Dorsolateral prefrontal cortex (tissue), 122 donors: ENCODE measurements at places on chromosomes 3 and 15. TPM values are rescaled to one million over a fixed set of nuclear protein-coding genes. Genes with fewer than 3 reads are reported as not detected.

GRCh38 chr3:56976651-56977560, 83.6 kb upstream of the SPATA12 start:
- peak; percentile 73 for DNase-seq

GRCh38 chr3:113606539-113607218, 74.3 kb downstream of the SIDT1 start:
- no peak for DNase-seq

DNA sequence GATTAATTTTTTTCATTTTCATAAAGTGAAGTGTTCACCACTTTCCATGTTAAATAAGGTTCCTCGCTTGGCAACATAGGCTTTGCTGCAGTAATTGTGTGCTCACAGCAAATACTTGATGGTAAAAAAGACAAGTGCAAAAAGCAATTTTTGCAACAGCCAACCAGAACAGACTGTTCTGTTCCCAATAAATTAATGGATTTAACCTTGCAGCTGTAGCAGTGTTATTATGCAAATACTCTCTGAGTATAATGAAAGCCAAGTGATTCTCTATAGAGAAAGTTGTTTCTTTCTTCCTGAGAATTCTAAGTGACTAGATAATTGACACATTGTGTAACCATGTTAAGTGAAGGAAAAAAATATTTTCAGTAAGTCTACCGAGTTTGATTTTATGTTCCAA, 183.7 kb upstream of the NAALADL2 start:
- no peak for DNase-seq

DNA sequence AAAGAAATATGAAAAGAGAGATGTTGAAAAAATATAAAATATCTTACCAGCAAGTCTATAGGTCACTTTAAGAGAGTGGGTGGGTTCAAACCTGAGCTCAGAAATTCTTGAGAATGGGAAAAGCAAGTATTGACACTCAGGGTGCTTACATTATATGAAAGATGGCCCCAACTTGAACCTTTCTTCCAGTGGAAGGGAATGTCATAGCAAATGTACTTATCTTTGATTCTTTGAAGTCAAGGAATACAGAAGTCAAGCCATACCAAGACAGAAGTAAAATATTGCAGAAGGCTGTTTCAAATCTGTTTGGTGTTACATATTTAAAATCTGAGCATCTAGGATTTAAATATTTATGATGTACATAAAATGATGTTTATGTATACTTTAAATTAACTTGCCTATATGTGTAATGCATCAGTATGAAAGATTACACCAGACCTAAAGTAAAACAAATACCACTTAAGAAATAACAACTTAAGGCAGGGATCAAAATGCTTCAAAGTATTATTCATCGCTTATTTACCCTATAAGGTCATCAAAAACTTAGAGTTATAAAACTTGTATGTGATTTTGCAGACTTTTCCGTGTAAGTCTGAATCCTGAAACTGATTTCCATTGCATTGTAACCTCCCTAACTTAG, 8.7 kb downstream of the MME start:
- DNase-seq = no peak

GRCh38 chr3:122674339-122674738, 6.3 kb upstream of the PARP14 start:
- no peak for DNase-seq

- no peak for DNase-seq
These were observed 493.9 kb upstream of the ZNF385D start for GRCh38 chr3:22244761-22245521.

DNA sequence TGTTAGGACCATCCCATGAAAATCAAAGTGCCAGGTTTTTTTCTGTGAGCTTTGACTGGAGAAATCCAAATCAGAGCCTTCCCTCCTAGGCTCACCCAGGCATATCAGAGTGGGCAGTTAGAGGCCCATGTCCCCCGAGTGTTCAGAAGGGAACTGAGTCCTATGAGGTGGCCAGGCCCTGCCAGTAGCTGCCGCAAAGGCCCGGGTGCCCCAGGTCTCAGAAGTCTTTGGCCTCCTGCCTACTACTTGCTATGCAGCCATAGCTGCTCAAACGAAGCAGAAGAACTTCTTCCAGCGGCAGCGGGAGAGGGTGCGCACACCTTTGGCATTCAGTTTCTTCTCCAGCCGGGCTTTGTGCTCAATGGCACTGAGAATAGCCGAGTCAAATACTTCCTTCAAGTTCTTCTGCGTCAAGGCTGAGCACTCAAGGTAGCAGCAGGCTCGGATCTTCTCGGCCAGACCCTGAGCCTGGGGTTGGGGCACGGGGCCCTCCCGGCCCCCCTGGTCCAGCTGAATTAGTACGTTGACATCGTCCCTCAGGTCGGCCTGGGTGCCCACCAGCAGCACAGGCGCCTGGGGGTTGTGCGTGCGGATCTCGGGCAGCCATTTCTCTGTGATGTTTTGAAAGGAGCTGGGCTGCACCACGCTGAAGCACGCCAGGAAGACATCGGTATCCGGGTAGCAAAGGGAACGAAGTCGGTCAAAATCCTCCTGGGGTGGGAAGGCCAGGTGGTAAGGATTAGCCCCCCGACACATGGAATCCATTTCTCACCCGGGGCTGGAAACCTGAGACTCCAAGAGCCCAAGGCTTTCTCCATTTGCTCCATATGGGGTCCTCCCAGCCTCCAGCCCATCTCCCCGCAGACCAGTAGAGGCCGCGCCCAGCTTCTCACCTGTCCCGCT, 992 bp downstream of the RHOV start:
- no peak for DNase-seq

The CFAP161 gene
- 1.4 TPM for total RNA-seq

- DNase-seq = no peak
These were observed 426.5 kb upstream of the KCNMB2 start for GRCh38 chr3:178109691-178110090.

The FBXO40 gene
- total RNA-seq = 3.8 TPM

- DNase-seq = no peak
These were observed 3.6 kb downstream of the VGLL4 start for GRCh38 chr3:11640009-11640673.

DNA sequence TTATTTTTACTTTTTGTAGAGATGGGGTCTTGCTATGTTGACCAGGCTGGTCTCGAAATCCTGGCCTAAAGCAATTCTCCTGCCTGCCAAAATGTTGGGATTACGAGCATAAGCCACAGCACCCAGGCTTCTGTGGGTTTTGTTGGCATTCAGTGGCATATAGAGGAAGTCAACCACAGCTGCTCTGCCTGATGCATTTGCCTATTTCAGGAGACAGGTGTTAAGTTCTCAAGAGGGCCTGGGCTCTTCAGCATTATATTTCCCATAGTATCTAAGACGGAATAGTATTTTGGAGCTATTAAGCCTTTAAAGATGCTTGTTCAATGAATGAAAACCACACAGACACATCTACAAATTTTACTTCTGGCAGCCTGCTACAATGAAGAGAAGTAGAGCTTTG, 73.5 kb upstream of the CSPG5 start:
- no peak for DNase-seq

DNA sequence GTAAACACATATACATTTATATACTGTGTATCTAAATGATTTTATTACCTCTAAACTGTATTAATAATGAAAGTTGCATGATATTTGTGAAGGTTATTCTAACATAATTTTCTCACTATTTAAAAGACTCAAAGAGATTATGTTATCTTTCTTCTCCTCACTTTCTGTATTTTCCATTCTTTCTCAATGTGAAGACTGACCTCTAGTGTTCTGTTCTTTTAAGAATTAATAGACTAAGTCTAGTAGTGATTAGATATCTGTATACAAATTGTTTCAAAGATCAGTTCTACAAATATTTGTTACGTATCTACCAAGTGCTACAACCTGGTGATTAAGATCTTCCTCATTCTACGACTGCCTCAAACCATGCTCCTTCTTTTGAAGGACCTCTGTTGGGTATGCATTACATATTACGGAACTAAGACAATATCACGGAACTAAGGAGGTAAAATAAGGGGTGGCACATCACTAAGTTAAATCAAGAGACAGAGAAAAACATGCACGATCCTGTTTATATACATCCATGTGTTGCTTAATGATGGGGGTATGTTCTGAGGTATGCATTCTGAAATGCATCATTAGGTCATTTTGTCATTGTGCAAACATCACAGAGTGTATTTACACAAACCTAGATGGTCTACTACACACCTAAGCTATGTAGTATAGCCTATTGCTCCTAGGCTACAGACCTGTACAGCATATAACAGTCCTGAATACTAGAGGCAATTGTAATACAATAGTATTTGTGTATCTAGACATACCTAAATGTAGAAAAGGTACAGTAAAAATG, 161.5 kb upstream of the KBTBD8 start:
- DNase-seq = no peak

The FMN1 gene
- total RNA-seq = 79.2 TPM

GRCh38 chr3:129015388-129016105, 14.4 kb downstream of the EFCC1 start:
- no peak for DNase-seq

The KLHL18 gene
- total RNA-seq = 39.9 TPM

The PPP1R2 gene
- 37.1 TPM for total RNA-seq

- DNase-seq = no peak
These were observed 193.9 kb downstream of the ZNF621 start for GRCh38 chr3:40718681-40719080.

The CIDEC gene
- total RNA-seq = not detected

- peak; percentile 43 for DNase-seq
These were observed 157.3 kb downstream of the ADAMTS9 start for GRCh38 chr3:64530434-64531049.

DNA sequence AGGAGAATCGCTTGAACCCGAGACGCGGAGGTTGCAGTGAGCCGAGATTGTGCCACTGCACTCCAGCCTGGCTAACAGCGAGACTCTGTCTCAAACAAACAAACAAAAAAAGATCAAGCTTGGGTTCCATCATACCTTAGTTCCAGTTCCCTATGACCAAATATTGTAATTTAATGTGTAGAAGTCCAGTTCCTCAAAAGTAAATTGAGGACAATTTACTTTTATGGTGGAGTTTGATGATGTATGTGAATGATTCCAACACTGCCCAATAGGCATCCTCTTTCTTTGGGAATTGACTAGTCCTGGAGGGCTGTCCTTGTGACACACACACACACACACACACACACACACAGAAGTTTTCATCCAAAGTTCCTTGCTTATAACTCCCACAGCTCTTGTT, 2.8 kb upstream of the PKM start:
- no peak for DNase-seq

DNA sequence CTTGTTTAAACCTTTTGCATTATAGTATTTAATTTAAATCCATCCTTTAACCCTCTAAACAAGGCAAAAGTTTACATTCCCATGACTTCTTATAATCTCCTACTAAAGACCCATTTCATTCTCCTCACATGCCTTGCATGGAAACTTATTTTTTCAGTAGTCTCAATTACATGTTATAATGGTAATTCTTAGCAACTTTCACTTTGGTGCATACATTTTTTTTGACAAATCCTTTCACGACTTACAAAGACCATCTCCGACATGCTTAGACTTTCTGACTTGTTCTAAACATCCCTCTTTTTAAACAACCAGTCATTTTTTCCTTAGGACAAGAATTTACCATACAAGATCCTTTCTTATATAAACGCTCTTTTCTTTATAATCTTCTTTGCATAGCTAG, 615.4 kb upstream of the GBE1 start:
- DNase-seq = no peak

The MYD88 gene
- 5.3 TPM for total RNA-seq

- DNase-seq = no peak
These were observed 216.3 kb downstream of the SATB1 start for GRCh38 chr3:18208856-18209255.

The DPPA2 gene
- total RNA-seq = not detected

GRCh38 chr3:48795997-48796732, 51.5 kb downstream of the PRKAR2A start:
- no peak for DNase-seq
